Effector memory CD8-positive, alpha-beta T cell (primary cell): ENCODE measurements at places on chromosomes 3 and 15.

DNA sequence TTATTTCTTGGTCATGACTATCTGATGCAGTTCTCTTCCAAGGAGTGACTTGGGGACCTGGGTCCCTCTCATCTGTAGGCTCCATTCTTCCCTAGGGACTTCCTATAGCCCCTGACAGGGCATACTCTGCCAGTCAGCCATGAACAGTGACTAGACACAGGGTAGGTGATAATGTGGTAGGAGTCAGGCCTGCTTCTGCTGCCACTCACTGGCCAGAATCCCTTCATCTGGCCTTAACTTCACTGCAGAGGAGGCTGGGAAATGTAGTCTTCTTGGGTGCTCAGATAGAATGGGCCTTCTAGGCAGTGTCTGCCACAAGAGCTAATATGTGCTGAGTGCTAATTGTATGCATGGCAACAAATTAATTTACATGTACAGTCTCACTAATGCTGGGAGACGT, 84.5 kb downstream of the CACNA2D3 start:
- DNase-seq: no peak

GRCh38 chr15:22866079-22866478, 27.6 kb downstream of the NIPA2 start:
- no peak for DNase-seq

DNA sequence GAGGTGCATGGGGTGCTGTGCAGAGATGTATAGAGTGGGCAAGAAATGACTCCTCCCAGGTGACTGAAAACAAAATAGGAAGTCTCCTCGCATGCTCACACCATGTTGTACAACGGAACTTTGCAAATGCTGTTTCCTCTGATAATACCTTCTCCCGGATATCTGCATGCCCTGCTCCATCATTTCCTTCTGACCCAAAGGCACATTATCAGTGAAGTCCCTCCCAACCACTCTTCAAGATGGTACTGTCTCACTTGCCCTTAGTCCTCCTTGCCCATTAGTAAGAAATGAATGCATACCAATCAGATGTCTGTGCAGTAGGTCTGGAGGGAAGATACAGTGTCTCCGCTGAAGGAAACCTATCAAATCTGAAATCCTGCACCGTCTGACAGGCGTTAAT, 12.0 kb downstream of the TMED3 start:
- no peak for DNase-seq

GRCh38 chr15:51576911-51577500, 45.6 kb downstream of the DMXL2 start:
- no peak for DNase-seq

DNA sequence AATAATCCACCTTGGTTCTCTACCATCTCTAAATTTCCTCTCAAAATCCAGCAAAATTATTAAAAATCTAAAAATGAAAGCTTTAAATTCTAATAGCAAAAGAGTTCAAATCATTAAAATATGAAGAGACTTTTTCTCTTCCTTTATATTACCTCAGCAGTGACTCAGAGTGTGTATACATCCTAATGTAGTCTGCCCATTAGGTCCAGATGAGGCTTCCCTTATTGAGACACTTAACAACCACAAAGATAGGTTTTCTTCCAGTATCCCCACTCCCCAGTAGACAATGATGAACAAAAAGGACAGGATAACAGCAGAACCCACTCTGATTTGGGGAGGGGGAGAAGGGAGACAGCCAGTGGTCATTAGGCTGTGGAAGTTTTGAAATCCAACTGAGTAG, 61.5 kb upstream of the DCBLD2 start:
- no peak for DNase-seq

GRCh38 chr15:62896969-62897486, 145.5 kb upstream of the TPM1 start:
- DNase-seq: no peak

- no peak for DNase-seq
These were observed 142.7 kb downstream of the THRB start for GRCh38 chr3:24351779-24352469.

DNA sequence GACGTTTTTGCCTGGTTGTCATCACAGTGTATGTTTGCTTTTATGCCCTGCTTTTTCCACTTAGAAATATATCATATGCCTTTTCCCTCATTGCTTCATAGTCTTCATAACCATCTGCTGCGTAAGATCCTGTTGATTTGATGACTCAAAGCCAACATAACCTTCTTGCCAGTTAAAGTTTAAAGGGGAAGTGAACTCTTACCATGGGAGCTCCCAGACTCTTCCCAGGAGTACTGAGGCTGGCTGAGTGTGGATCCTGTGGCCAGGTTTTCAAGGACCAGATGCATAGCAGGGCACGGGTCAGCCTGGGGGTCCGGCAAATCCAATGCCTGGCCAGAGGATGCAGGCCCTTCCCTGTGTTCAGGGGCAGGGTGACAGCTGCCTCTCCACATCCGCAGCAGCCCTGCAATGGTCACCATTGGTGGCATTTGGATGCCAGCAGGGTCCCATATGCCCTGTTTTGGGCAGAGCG, 42.0 kb upstream of the SACM1L start:
- no peak for DNase-seq

- no peak for DNase-seq
These were observed 40.9 kb downstream of the CBLB start for GRCh38 chr3:105827959-105828358.

GRCh38 chr3:189937302-189938127, 183.2 kb downstream of the P3H2 start:
- DNase-seq: no peak
